ENCODE measurements at places on chromosomes 11 and 22.

DNA sequence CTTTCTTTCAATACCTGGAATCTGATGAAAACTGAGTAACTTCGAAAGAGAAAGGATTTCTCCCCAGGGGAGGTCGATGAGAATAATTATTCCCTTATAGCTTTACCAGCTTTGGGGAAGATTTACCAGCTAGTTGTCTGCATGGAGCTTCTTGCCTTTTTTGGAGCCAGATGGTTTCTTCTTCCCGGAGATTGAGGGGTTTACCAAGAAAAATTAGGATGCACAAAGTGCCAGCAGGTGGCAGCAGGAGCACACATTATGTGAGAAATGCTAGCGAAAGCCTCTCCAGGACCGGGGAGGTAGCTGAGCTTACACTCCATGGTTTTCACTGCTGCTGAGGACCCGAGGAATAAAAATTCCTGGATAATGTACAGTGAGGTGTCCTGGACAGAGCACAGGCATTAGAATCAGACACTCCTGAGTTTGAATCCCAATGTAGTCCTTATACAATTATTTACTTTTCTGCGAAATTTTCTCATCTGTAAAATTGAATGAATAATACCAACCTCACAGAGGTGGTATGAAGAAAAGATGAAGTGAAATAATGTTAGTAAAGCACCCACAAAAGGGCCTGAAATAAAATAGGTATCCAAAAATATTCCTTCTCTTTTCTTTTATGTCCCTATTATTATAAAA, 46.0 kb upstream of the PARVA start:
- peak; percentile 48 for DNase-seq

GRCh38 chr11:70779433-70780245, 381.3 kb downstream of the CTTN start:
- no peak for DNase-seq

- DNase-seq = no peak
Measured at GRCh38 chr11:18958221-18958910, 19.2 kb upstream of the MRGPRX1 start.

DNA sequence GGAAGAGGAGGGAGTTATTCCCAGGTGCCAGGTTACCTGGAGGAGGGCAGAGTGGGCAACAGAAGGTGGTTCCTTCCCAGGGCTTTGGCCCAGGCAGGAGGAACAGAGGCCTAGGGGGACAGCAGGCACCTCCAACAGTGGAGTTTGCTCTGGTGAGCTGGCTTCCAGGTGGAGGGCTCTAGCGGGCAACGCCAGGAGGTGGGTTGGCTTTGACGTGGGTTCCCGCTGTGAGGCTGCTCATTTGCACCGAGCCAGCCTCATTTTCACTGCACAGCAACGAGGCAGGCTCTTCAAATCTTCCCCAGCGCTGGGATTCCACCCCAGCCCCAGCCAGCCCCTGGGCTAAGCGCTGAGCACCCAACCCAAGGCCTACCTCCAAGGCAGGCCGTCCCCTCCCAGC, 8.1 kb downstream of the IGSF9B start:
- no peak for DNase-seq

DNA sequence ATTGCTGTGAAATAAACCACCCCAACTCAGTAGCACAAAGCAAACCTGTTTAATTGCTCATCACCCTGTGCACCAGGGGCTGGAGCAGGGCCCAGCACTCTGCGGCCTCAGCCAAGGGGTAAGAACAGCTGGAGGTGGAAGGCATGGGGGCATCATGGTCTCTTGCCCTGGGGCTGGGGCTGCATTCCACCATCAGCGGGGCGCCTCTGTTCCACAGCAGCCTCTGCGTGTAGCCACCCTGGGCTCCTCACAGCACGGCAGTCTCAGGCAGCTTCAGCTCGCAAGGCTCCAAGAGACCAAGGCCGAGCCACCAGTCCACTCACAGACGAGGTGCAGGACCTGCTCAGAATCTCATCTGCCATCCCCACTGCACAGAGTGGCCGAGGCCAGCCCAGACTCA, 630.7 kb downstream of the TBC1D22A start:
- no peak for DNase-seq

GRCh38 chr11:13366266-13367026, 88.9 kb downstream of the BMAL1 start:
- DNase-seq = no peak

GRCh38 chr11:3134218-3134621, 30.9 kb downstream of the OSBPL5 start:
- DNase-seq = no peak

DNA sequence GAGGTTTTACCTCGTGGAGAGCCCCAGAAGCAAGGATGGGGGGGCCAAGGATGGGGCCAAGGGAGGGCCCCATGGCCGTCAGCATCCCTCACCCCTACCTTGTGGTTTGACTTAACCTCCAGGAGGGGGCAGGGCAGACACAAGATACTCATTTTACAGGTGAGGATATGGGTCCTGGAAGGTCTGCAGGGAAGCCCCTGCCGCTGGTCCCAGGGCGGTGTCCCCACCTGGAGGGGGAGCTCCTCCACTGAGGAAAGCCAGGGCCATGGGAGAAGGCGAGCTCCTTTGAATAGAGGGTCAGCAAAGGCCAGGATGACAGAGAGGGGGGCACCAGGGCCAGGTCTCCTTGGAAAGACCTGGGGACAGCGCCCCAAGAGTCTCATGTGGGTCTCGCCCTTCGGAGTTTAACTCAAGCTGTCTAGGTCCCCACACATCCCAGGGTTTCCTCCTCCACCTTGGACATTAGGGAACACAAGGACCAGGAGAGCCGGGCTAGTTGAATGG, 5.9 kb upstream of the ADORA2A start:
- DNase-seq = no peak

DNA sequence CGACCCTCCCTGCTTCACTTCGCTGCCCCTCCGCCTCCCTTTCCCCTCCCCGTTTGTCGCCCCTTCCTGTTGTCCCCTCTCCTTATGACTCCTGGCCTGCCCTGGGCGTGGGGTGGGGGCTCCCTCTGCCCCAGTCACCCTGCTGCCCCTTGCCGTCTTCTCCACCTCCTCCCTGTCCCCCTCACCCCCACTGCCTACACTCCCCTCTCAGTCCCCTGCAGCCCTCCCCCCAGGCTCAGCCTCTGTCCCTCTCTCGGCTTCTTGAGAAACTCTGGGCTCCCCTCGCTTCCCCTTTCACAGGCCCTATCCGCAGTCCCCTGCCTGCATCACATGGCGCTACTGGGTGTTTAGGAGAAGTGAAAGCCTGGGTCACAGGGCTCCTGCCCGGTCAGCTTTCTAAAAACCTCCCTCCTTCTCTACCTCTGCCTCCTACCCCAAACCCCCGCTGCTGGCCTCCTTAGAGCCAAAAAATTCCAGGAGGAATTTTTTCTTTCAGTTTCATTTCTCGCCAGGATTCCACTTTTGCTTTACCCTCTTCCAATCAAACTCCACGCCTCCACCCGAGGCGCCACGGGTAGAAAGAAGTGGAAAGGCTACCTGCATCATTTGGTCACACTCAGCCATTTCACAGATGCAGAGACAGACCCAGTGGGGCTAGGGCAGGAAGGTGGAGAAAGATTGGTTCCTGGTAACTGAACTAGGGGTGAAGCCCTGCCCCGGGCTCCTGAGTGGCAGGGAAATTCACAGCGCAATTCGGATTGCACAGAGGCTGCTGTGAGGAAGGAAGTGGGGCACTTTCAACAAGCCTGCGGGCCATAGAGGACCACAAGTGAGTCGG, at the start of gene SLC15A3:
SLC15A3 (minus strand) TSS at position 273 of the 838 bp plus-strand sequence. CDS start 625 bp downstream, outside the sequence.
- no peak for DNase-seq

GRCh38 chr11:75427181-75427580, 5.8 kb downstream of the KLHL35 start:
- DNase-seq = no peak

DNA sequence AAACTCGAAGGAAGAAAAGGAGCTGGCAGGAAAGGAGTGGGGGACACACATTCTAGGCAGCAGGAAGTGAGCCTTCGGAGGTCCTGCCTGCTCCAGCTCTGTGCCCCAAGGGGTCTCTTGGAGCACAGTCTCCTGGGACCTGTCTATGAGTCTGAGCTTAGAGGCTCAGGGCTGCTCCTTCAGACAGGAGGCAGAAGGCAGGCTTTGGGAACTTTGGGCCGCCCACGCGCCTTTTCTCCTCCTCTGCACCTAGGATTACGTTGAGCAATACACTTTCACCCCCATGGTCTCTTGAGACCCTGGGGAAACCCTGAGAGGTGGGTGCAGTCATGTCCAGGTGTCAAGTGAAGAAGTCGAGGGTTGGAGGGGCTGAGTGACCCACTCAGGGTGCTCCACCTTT, 965 bp downstream of the TCN2 start:
- no peak for DNase-seq

DNA sequence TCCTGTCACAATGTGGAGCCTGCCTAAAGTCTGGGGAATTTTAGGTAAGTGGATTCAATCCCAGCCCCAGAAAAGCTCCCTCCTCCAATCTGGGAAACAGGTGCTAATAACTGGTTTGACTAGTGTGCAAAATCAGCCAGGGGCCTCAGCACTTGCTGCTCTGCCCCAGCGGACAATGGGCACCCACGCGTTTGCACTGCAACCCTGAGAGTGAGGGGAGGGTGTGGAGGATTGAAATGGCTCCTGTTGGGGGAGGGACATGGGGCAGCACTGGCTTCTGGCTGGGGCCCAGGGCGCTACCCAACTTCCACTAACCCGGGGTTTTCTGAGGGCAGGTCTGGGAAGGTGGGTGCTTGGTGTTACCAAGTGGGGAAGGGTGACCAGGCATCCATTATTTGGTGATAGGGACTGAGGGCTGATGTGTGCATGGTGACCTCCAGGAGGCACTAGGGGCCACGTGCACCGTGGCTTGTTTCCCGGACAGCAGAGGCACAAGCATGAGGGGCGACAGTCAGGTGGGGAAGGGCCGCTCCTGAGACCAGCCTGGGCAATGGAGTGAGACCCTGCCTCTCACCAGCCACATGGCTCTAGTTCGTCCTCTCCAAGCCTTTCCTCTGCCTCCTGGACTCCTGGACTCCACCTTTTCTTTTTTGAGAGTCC, 4.3 kb upstream of the PNPLA5 start:
- DNase-seq = no peak

- DNase-seq = no peak
Measured at GRCh38 chr11:8292351-8292750, 28.7 kb upstream of the LMO1 start.

DNA sequence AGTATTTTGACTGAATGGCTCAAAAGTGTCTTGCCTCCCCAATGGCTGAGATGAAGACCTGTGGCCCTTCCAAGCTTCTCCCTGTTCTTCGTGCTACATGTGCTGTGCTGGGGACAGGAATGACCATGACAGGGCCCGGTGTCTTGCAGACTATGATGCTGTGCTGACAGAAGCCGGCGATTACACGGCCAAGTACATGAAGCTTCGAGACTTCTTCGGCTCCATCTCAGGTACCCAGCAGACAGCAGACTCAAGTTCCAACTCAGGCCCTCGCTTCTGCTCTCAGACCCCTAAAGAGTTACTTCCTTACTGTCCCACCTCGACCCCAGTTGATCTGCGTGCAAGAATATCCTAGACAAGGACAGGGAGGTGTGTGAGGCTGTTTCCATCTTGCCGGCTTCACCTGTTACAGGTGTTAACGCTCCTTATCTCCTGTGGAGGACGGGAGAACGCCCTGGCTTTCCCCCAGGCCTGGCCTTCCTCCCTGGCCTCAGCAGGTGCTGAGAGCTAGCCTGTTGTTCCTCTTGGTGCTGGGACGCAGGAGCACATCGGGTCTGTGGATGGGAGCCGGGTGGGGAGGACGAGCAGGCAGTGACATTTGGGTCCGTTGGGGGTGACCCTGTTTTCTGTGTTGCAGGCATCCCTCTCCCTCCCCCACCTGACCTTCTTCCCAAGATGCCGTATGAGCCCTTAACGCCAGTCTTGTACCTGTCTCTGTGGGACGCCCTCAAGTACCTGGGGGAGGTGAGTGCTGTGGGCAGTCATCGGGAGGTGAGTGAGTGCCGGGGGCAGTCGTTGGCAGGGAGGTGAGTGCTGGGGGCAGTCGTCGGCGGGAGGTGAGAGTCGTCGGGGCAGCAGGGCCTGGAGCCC, 38.1 kb downstream of the GLB1L2 start:
- no peak for DNase-seq

DNA sequence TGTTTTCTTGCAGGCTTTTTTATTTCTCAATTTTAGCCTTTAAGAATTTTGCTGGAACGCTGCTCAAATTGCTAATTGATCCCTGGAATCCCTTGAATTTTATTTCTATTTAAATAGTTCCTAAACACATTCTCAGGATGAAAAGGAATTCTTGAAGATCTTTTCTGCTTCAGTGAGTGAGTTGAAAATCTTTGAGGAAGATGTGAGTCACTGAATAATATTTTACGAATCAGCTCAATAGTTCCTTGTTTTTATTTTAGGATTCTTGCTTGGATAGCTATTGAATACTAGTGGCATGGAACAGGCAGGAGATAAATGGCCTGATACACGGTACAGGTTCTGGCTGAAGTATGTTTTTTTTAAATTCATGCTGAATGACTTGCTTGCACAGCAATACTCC, 194.6 kb upstream of the CCDC90B start:
- no peak for DNase-seq

All from stimulated activated CD8-positive, alpha-beta memory T cell treated with anti-CD3 and anti-CD28 coated beads, Interleukin-15, amount 100 ng/mL, for 48 hours (primary cell).